ENCODE measurements at places on chromosomes 7 and 10. TPM values are rescaled to one million over a fixed set of nuclear protein-coding genes. Genes with fewer than 3 reads are reported as not detected.

The OR6B1 gene
- total RNA-seq: not detected

The CLDN4 gene
- total RNA-seq: 0.25 TPM

The ABCA13 gene
- total RNA-seq: 0.25 TPM

The COBL gene
- total RNA-seq: 9.8 TPM

The LBX1 gene
- total RNA-seq: not detected

The GPER1 gene
- 0.98 TPM for total RNA-seq

The PNLIPRP1 gene
- total RNA-seq: not detected

The CCDC3 gene
- total RNA-seq: 17.2 TPM

The ECHS1 gene
- total RNA-seq: 28.8 TPM

The RPP30 gene
- 57.3 TPM for total RNA-seq

The KIF20B gene
- total RNA-seq: 8.1 TPM

The PON2 gene
- 71.1 TPM for total RNA-seq

The POLR2J2 gene
- 3.2 TPM for total RNA-seq

The NSUN5 gene
- 11.6 TPM for total RNA-seq

The RFC2 gene
- 15.7 TPM for total RNA-seq

All from temporal lobe (tissue), 4 donors.